Activated T-helper 17 cell treated with anti-CD3 and anti-CD28 coated beads, Interleukin-2, amount 50 U/mL, for 72 hours (primary cell): ENCODE measurements at places on chromosomes 11 and 22.

DNA sequence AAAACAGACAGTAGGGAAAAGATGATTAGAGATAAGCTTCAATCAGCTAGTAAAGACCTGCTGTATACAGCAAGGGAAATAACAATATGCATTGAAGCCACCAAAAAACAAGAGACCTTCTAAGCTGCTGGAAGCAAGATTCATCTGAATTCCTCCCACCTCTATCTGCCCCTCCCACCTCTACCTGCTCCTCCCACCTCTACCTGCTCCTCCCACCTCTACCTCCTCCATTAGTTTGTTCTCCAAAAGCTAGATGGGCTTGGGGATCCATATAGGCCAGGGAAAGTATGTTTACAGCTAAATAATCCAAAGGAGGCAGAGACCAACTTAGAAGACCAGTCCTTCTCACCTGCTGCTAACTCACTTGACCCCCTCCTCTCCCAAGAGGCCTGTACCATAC lies 33.2 kb downstream of the PAK1 start:
- no peak for ATAC-seq

DNA sequence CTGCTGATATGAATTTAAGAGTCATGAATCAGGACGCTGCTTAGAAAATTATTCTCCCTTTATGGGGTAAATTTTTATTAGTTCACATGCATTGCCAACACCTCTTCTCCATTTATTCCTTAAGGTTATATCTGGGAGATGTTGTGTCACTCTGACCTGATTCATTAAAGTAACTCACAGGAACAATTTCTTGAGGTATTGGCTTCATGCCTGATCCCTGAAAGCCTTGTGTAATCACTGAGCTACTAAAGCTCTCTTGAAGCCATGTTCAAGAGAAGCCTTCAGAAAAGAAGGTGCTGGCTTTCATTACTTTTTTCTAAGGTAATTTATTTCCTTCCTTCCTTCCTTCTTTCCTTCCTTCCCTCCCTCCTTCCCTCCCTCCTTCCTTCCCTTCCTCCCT lies 420.6 kb downstream of the RAB38 start:
- no peak for ATAC-seq

- no peak for ATAC-seq
These were observed 7.8 kb downstream of the CLMP start for GRCh38 chr11:123187248-123187647.

DNA sequence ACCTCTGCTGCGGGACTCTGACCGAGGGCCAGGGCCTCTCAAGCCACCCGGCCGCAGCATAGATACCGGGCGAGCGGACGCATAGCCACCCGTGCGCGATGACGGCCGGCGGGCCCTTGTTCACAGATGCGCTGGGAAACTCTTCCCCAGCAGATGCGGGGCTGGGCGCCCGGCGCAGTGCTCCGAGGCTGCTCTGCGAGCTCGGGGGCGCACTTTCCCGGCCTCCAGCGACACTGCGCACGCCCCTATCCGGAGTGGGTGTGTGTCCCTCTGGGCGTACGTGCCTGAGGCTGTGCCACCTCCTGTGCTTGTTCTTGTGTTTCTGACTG lies 104.7 kb upstream of the E2F8 start:
- no peak for ATAC-seq

GRCh38 chr11:68775951-68776388 lies 24.6 kb upstream of the TESMIN start:
- ATAC-seq: no peak

DNA sequence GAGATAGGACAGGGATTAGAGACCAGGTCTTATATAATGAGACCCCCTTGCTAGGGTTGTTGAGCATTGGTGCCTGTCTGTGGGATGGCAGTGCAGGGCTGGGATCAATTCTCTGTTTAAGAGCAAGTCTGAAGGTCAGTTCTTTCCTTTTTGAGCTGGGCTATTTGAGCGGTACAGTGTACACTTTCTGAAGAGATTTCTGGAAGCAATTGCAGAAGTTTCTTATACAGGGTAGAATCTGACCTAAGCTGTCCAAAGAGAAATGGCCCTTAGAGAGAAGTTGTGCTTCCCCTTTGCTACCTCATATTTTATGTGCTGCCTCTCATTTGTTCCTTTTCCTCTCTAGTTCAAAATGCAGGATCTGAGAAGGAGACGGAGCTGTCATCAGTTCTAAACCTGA lies 35.8 kb downstream of the CSTPP1 start:
- no peak for ATAC-seq

- no peak for ATAC-seq
These were observed 46.0 kb upstream of the GRAMD1B start for GRCh38 chr11:123384116-123384515.

- ATAC-seq: no peak
These were observed 35.2 kb downstream of the SGSM1 start for GRCh38 chr22:24841261-24841660.

- no peak for ATAC-seq
These were observed 224.3 kb upstream of the C11orf87 start for GRCh38 chr11:109197656-109198055.

DNA sequence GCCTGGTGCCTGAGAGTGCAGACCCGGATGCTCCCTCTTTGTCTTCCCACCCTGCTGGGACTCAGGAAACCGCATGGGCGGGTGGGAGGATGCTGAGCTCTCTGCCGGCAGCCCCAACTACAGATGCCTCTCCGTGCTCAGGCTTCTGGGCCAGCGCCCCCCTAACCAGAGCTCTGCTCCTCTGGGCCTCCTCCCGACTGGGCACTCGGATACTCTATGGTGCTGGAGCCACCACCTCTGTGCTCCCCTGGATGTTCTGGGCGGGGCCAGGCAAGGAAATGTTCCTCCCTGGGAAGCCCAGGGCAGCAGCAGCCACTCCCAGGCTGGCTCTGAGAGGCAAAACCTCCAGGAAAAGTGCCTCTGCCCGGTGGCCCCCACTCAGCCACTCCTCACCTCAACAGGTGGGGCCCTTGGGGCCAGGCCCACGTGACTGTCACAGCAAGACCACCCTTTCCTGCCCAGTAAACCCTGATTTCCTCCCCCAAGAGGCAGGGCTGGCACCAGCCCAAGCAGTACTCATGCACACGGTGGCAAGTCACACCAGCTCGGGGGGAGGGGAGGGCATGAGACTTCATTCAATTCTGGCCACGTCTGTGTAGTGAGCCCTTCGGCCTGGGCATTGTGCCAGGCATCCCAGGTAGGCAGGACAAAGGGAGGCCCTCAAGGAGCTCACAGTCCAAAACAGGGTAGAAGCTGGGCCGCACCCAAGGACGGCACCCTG lies 54.7 kb upstream of the TCF20 start:
- peak; percentile 28 for ATAC-seq

GRCh38 chr11:64099436-64099835 lies 63.7 kb downstream of the FLRT1 start:
- ATAC-seq: no peak

DNA sequence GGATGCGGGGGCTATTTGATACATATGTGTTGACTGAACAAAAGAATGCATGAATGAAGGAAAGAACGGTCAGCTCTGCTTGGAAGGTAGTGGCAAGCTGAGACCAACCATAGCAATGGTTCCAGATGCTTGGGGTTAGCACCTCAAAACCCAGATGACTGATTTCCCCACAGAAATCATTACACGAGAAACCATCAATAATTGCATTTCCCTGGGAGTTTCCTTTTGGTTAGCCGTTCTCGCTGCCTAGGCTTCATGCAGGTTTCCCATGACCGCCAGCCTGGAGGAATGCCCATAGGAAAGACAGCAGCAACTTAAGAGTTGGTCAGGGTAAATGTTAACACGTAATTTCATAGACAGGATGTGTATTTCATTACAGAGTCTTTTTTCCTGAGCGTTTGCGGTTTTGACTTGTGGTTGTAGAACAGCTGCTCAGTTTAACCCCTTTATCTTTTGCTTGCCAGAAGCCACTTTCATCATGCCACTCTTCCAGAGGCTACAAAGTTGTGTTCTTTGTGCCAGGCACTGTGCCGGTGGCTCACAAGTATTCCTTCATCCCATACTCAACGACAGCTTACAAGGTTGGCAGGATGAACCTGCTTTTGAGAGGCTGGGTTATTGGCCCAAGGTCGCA lies 2.8 kb downstream of the IL17RA start:
- ATAC-seq: peak; percentile 39

DNA sequence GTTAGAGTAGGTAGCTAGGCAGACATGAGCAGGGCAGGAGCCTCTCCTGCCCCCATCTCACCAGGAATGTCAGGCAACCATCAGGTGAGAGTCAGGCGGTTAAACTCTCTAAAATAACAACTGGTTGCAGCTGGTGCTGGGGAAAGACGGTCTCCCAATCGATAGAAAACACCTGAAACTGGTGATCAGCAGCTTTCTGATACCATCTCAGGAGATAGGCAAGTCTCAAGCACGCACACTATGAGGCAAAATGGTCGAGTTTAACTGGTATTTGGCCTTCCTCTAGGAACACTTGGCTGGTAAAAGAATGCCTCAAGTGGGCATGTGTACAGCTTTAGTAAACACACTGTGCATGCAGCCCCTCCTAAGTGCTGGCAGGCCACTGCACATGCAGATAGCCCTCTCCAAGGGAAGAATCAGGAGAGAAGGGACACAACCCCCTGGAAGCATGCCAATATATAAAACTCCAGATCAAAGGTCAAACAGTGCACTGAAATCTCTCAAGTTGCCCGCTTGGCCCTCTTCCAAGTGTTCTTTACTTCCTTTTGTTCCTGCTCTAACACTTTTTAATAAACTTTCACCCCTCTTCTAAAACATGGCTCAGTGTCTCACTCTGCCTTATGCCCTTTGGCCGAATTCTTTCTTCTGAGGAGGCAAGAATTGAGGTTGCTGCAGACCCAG lies 88.7 kb downstream of the USP35 start:
- no peak for ATAC-seq

DNA sequence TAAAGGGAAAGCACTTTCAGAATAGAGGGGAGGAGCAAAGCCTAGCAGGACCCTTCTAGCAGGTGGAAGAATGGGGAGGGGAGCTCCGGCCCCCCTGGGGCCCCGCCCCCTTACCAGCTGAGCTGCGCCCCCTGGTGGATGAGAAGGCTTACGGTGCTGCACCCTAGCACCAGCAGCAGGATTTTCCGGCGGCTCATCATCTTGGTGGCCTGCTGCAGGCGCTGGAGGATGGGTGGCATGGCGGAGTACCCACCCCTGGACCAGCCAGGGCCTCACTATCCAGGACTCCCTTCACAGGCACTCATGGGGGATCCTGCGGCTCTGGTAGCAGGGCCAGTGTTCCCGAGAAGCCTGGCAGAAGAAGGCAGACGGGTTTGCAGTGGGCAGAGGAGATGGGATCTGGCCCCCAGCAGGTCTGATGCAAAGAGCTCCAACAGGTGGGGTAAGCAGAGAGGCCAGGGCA lies 3.8 kb downstream of the GAL3ST3 start:
- ATAC-seq: peak; percentile 96

DNA sequence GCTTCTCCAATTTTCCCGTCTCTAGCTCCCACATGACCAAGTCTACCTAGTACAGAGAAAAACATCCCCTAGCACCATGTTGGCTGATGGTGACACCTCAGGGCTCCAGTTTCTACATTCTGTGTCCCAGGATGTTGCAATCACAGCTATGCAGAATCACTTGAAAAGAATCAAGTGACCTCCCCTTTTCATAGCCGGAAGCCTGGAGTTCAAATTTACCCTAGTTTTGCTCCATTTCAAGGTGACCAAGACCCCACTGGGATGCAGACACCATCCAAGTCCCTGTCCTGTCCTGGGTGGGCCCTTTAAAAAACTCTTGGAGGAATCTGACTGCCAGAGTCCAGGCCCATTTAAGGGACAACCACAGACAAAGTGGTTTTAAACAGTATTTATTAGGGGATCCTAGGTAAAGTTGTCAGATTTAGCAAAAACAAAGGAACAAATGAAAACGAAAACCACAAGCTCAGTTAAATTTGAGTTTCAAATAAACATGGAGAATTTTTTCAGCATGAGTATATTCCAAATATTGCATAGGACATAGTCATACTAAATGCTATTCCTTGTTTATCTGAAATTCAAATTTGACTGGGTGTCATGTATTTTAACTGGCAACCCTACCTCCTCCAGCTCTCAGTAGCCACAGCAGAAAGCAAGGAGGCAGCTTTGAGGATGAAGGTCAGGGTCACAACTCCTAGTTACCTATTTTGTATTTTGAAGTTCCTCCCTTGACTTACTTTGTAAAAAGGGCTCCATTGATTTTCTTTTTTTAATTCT lies 52.4 kb downstream of the MIAT start:
- ATAC-seq: no peak

DNA sequence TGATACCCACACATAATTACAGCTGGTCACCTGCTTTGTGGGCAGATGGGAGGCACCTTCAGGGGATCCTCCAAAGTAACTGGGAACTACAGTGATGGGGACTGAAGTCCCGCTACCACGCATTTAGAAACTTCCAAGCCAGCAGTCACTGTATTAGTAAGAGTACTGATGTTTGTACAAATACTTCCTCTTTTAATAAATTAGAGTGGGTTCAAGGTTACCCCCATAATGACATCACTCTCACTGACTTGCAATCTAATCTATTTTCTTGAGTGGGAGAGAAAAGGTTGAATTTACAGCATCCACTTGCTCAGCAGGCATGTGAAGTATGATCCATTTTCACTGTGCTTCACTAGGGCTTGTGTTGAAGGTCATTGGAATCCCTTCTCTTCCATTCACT lies 72.1 kb upstream of the TIMP3 start:
- no peak for ATAC-seq

DNA sequence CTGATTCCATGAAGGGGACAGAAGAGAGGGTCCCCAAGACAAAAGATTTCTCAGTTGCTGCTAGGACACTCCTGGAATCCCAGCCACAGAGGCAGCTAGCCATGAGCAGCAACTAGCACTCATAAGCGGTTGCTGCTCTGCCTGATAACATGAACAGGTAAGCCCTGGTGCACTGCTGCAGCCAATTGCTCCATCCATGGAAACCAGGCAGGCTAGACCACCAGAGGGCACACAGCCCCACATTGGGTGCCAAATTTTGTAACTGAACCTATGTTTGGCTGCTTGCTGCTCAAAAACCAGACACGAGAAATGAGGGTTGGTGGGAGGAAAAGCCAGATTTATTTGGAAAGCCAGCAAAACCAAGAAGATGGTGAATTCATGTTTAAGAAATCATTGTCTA lies 21.9 kb upstream of the QSER1 start:
- ATAC-seq: peak; percentile 44

DNA sequence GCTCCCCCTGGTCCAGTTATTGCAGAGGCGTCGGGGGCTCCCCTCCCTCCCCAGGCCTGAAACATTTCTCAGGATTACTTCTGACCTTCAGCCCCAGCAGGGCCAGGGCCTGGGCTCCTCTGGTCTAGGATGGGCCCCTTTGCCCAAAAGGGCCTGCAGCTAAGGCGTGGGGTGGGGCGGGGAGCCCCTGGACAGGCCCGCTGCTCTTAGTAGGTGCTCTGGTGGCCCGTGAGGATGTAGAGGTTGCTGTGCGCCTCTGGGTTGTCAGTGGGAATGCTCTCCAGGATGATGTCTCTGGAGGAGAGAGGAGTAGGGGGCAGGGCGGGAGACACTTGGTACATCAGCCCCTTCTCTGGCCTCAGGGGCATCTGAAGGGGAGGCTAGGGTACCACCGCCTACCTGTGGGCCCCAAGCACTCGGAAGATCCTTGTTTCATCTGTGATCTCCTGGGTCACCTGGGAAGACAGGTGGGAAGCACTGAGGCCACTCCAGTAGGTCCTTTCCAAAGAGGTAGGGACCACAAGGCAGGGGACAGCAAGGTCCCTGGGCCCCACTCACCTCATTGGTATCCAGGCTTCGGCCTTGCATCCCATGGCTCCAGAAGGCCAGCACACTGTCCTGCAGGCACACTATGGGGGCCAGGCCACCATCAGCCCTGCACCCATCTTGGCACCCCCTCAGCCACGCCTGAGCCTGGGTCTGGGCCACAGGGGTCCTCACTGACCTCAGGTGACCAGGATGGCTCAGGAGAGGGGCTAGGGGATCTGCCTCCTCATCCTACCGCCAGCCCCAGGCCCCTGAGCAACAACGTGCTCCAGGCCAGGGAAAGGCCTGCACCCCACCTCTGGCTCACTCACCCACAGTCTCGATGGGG lies 11.2 kb upstream of the SF1 start:
- ATAC-seq: no peak

GRCh38 chr22:24146791-24147353 lies 34.4 kb upstream of the SUSD2 start:
- ATAC-seq: no peak
